ENCODE measurements at places on chromosomes 2 and 18. TPM values are rescaled to one million over a fixed set of nuclear protein-coding genes. Genes with fewer than 3 reads are reported as not detected.

The CD28 gene
- not detected for total RNA-seq

The RNF125 gene
- under 0.01 TPM for total RNA-seq

- no peak for DNase-seq
Measured at GRCh38 chr2:233063976-233064411, 3.9 kb downstream of the INPP5D start.

GRCh38 chr18:27685807-27686412, 491.0 kb downstream of the CDH2 start:
- DNase-seq: peak; percentile 39

DNA sequence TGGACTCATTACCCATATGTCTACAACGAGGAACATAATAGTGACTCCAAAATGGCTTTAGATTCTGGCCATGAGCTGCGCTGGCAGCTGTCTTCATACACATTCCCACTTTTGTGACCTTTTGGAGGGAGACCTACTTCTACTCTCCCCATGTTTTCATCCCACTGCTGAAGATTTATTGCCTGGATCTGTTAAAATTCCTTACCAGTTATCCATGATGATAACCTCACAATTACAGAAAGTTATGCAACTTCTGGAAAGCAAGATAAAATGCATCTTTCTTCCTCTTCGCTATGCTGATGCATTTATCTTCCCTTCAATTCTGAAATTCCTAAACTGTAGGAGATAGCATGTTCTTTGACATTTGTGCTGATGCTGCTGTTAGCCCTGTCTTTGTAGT, 855.3 kb downstream of the SLC4A3 start:
- no peak for DNase-seq

DNA sequence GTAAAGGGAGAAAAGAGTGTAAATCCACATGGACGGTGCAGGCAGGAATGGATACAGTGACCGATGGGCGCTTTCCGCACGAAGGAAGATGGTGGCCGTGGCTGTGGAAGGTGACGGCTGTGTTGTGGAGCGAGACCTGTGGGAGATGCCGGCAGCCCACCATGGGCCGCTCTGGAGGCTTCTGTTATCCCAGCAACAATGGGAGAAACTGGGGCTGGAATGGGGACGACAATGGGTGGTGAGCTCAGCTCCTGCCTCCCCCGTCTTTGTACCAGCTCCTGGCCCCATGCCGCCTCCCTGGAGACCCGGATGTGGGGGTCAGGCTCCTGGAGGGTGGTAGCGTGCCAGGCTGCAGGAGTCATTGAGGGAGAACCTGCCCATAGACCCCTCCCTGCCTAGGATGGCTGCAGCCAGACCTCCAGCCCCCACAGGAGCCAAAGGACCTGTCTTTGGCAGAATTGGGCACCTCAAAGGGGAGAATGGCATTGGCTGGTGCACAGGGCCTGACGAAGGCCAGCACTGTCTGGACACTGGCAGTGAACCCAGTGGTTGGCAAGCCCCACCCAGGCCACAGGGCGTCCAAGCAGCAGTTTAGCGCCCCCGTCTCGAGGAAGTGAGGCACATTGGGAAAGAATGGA, 72.6 kb downstream of the SLC66A2 start:
- DNase-seq: no peak

DNA sequence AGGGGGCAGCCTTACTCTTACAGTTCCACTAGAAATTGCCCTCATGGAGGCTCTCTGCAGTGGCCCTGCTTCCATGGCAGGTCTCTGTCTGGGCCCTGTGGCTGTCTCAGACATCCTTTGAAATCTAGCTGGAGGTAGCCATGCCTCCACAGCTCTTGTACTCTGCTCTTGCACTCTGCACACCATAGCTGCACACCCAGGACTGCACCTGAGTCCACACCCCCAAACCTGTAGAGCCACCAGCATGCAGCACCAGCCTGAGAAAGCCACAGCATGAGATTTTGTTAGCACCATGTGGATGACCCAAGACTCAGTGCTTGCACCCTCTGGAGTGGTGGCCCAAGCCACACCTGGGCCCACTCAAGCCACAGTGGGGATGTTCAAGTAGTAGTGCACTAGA, 376.2 kb upstream of the RND3 start:
- no peak for DNase-seq

DNA sequence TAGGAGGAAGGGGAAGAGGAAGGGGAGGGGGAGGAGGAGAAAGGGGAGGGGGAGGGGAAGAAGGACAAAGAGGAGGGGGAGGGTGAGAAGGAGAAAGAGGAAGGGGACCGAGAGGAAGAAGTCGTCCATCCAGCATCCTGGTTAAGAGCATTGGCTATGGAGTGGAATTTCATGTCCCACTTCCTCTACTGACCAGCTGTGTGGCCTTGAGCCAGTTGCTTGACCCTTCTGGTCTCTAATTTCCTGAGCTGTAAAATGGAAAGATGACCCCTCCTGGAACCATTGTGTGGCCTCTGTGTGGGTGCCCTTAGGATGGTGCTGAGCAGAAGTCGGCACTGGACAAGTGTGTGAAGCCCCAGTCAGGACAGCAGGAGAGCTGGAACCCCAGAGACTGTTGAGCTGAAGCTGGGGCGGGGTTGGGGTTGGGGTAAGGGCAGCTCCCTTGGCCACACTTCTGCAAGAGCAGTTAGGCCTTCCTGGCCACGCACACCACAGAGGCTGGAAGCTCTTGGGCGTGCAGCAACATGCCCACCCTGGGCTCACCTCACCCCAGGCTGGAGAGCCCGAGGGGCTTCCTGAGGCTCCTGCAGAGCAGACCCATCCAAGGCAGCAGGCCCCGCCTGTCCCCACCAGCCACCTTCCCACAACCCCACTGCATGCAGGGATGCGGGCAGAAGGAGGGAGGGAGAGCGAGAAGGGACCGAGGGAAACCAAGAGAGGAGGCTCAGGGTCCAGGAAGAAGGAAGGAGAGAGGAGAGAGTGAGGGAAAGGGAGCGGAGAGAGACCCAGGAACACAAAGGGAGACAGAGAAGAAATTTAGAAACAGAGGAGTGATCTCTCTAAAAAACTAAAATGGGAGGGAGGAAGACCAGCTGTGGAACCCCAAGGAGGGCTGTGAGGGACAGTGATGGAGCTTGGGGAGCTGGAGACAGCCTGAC, 16.2 kb downstream of the ADRA2B start:
- no peak for DNase-seq

Data from IMR-90 (cell line).